ENCODE measurements at places on chromosomes 5 and 9.

- no peak for DNase-seq
These were observed 20.2 kb downstream of the PBX3 start for GRCh38 chr9:125767349-125767748.

- DNase-seq = no peak
These were observed 2.7 kb downstream of the RXFP3 start for GRCh38 chr5:33938881-33939280.

- DNase-seq = no peak
These were observed 357.1 kb upstream of the PRR16 start for GRCh38 chr5:120106912-120107525.

GRCh38 chr9:36828611-36829013 lies 205.5 kb downstream of the PAX5 start:
- DNase-seq = no peak

GRCh38 chr9:74783408-74783807 lies 104.3 kb downstream of the TRPM6 start:
- DNase-seq = no peak

- DNase-seq = peak; percentile 53
These were observed 466.1 kb downstream of the TLR4 start for GRCh38 chr9:118170032-118170955.

- DNase-seq = no peak
These were observed 14.0 kb downstream of the SH3GLB2 start for GRCh38 chr9:129014124-129014523.

DNA sequence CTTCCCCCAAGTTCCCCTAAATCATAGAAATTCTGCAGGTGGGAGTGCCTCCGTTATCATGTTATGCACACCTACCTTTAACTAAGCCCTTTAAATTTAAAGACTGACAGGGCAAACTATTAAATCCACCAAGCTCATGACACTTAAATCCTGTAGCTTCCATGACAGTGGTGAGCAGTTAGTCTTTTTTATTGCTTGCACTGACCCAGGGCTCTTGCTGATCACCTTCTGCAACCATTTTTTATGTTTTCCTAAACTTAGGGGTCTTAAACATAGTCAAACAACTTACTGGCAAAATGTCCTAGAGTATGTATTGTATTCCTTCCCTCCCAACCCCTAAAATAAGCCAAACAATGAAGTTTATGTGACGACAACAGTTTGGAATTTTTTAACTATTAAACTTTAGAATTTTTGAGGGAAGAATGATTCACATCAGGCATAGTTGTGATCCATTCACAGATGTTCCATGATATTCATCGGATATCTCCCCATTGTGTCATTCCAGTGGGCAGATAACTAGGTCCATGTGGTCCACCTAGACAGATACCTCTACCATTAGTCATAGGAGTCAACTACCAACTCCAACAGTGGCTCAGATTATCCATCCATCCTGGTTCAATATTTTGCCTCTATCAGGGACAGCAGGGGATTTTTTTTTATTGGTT lies 283.1 kb downstream of the ADAMTS6 start:
- no peak for DNase-seq

DNA sequence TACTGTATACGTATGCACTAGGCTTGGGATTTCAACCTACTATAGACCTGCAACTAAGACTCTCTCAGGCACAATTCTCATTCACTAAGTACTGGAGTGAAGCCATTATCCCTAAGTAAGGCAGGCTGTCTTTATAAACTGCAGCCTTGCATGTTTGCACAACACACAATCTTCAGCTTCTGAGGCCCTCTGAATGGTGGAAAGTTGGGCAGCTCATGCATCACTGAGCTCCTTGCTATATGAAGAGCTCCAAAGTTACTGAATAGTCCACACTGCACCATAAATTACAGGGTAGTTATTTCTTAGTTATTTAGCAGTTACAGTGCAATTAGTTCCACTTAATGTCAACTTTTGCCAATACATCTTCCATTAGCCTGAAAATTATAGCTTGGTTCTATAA lies 384.6 kb downstream of the BRINP1 start:
- no peak for DNase-seq

GRCh38 chr5:15664961-15665360 lies 165.0 kb downstream of the FBXL7 start:
- DNase-seq = no peak

- DNase-seq = no peak
These were observed 26.8 kb downstream of the ZNF346 start for GRCh38 chr5:177049285-177049684.

DNA sequence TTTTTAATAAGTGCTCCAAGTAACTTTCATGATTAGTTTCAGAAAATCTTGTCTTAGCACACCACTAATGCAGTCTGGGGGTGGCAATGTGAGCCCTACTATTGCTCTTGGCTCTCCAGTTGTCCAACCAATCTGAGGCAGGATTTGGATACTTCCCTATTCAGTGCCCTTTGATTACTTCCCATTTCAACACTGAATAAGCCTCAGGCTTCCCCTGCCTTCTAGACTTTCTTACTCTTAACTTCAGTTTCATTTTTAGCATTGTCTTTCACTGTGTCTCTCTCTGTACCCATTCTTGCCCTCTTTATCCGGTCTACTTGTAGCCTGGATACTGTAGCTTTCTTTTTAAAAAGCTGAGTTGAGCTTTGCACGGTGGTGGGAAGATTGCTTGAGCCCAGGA lies 186.1 kb downstream of the C9orf152 start:
- no peak for DNase-seq

DNA sequence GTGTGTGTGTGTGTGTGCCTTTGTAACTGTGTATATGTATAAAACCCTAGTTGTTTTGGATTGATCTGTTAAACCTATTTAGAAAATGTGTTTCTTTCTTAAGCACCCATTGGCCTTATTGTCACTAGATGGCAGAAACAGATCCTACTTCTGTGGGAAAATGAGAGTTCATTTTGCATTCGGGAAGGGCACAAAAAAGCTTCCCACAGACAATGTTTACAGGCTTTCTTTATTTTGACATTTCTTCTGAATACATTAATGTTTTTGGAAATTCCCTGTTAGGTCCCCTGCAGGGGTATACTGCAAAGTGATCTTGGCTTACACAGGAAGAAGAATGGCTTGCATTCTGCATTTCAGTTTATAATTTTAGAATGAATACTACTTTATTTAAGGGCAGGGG lies 481.8 kb upstream of the ARRDC3 start:
- DNase-seq = no peak

DNA sequence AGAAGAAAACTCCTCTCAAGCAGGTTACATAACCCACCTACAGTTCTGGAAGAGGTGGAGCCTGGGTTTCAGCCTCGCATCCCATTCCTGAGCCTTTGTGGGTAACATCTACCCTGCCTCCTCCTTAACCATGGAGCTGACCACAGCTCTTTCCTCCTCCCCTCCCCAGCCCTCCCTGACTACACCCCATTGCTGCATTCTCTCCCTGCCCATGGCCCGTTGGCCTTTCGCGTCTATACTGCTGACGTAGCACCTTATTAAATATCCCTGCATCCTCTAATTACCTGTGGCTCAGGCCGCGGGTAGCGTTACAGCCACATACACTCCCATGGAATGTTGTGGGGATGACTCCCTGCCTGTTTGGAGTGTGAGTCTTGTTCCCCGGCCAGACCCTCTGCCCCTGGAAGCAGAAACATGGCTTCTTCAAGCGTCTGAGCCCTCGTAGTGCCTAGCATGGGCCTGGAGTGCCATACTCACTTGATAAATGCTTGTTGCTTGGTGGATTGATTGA lies 72.8 kb downstream of the WWC1 start:
- DNase-seq = no peak

GRCh38 chr5:173232499-173233346 lies 2.3 kb downstream of the NKX2-5 start:
- DNase-seq = no peak
